ENCODE measurements at places on chromosomes 12 and 14.

DNA sequence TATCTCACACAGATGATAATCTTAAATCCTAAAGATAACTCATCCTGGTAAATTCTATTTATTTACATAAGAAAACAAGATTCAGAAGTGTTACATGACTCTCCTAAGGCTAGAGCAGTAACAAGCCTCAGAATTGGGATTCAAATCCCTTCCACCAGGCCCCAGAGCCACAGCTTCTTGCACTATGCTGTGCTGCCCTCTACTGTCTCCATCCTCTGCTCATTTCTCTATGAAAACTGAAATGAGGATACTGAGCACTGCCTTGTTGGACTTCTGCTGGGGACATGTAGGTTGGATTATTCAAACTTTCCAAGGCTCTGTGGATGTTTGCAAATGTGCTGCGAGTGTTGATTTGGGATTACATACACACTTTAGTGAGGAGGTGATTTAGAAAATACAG is 23.5 kb upstream of the C12orf50 start:
- DNase-seq = no peak

DNA sequence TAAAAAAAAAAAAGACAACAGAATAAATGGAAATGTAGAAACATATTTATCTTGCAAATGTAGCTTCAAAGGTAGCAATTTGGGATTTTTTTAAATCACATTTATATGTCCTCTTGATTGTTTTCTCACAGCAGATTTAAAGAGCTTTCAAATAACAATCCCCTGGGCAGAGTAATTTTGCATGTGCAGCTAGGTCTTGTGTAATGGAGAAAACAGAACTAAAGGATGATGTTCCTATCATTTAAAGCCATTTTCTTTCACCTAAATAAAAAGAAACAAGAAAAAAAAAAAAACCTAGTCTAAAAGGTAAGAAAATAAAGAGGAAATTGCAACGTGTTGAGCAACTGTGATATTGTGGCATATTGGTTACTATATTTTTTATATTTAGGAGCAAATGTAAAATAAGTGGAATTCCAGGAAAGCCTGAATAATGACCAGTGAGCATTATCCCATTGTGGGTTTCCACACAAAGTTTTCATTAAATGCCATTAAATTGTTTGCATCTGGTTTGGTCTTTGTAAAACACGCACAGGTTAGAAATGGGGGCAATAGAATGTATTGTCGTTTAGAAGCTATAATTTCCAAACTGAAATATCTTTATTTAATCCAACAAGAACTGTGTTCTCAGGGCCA is 215.6 kb downstream of the SLC6A15 start:
- no peak for DNase-seq

DNA sequence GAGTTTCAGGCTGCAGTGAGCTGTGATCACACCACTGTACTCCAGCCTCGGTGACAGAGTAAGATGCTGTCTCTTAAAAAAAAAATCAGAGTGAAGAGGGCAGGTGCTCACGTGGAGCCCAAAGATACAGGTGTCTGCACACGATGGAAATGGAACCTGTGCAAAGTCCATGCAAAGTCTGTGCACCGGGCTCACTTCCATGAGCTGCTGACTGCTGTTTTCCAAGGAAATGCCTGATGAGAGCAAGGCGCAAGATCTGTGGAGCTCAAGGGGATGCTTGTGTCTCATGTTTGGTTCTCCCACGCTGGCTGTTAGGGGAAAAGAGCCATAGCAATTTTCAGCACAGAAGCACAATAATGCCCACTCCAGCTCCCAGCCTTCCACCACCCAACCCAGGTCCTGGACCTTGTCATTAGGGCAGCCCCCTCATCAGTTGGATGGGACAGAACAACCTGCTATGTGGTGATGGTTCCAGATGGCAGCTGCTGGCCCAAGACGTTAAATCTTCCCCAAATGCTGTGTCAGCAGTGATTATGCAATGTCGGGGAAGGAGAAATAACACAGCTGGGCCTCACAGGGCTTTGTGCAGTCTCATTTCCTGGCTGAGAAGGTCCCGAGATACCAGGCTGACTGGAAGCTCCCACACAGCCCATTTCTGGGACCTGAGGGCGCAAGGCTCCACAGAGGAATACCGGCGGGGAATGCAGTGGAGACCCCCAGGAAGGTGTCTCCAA is 27.9 kb upstream of the DICER1 start:
- DNase-seq = no peak

- no peak for DNase-seq
Observed at GRCh38 chr12:60052483-60052882, 456.7 kb downstream of the SLC16A7 start.

- DNase-seq = no peak
Observed at GRCh38 chr12:80643961-80644360, 63.5 kb upstream of the MYF6 start.

- DNase-seq = no peak
Observed at GRCh38 chr12:98916106-98916505, 271.0 kb downstream of the APAF1 start.

GRCh38 chr12:43063650-43064049 is 474.1 kb upstream of the PRICKLE1 start:
- no peak for DNase-seq

DNA sequence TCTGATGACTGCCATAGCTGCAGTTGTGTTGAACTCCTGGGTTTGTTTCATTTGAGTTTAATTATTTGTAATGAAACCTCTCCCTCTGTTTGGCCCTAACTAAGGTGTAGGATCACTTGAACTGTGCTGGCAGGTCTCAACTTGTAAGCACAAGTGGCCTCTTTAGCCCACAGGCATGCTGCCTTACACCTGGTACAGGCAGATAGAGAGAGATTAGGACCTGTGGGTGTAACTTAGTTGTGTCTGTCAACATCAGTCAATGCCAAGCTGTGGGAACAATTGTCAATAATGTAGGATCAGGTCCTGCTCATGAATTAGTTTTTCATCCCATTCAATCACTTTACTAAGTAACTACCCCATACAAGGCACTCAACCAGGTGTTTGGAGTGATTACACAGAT is 263.0 kb upstream of the G2E3 start:
- no peak for DNase-seq

DNA sequence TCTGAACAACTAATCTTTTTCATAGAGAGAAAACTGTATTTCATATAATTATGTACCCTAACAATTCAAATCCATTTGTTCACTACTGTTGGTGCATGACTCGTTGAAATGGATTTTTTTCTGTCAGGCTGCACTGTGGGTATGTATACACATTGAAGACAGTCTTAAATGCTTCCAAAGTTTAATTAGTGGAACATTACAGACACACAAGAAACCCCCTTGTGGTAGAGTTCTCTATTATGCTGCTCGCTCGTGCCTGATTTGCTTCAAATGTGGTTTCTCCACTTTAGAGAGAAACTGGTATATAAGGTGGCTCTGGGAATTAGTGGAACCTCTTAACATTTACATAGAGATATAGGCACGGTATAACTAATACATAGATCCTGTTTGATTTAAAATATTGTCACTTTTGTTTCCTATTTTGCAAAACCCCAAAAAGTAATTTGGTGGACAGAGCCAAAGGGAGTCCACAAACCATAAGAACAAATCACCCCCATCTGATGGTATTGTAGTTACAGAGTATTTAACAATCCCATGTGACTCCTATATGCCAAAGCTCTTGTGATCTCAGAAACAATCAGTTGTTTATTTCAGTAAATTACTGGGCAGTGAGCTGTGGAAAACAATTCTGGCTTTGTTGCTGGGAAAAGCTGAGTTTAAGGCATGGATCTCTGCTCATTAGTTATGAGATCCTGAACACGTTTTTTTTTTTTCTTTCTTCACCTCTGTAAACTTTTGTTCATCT is 159.5 kb downstream of the BRMS1L start:
- DNase-seq = no peak

- DNase-seq = no peak
Observed at GRCh38 chr14:65320661-65321308, 91.7 kb upstream of the FUT8 start.

DNA sequence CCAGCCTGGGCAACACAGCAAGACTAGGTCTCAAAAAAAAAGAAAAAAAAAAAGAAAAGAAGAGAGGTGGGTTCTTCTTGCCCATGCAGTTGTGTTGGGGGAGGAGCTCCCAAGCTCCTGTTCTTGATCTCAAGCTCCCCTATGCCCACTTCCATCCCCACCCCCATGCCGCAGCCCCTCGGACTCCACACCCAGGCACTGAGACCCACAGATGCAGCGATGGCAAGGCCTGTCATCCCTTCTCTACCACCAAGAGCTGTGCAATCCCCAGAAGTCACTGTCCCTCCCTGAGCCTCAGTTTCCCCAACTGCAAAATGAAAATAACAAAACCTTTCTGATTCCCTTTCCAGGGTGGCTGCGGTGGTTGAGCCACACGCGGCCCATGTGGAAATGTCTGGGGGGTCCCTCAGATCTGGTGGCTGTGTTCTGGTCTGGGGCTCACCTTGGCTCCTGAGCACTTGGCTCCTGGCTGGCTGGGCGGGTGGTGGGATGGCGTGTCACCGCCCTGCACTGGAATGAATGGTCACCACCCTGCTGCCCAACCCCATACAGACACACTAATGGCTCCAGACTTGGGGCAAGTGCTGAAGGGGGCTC is 22.6 kb upstream of the KIF26A start:
- DNase-seq = no peak

GRCh38 chr12:91785655-91786498 is 359.8 kb downstream of the BTG1 start:
- DNase-seq = no peak

GRCh38 chr14:38079268-38079667 is 128.4 kb upstream of the SSTR1 start:
- no peak for DNase-seq

GRCh38 chr14:21078287-21078686 is 8.2 kb downstream of the ARHGEF40 start:
- no peak for DNase-seq

GRCh38 chr12:84463741-84464495 is 448.7 kb downstream of the SLC6A15 start:
- no peak for DNase-seq

DNA sequence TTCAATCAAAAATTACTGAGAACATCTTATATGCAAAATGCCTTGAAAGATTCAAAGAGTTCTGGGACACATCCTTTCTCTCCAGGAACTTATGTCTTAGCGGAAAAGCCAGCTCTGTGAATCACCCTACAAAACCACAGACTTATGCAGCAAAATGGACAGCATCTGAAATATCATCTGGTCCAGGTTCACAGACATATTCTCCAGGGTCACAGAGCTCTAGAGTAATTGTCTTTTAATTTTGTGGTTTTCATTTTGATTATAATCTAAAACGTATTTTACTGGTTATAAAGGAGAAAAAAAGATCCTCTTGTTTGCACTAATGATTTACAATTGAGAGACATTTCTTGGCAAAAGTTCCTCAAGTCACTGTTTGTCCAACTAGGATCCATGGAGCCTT is 246.2 kb downstream of the MSRB3 start:
- no peak for DNase-seq

- no peak for DNase-seq
Observed at GRCh38 chr12:27515671-27516070, 8.3 kb upstream of the PPFIBP1 start.

DNA sequence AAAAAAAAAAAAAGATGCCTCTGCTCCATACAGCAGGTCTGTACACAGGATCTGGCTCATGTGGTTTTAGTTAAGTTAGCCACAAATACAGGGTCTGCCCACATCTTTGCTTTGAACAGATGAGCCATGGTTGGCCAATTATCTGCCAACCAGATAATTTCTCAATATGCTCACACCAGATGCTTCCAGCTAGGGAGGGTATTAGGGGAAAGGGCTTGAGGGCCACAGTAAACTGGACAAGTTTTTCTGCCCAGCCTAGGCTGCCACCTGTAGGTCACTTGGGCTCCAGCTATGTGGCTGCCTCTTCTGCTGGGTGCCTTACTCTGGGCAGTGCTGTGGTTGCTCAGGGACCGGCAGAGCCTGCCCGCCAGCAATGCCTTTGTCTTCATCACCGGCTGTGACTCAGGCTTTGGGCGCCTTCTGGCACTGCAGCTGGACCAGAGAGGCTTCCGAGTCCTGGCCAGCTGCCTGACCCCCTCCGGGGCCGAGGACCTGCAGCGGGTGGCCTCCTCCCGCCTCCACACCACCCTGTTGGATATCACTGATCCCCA is 776 bp downstream of the RDH5 start:
- no peak for DNase-seq

DNA sequence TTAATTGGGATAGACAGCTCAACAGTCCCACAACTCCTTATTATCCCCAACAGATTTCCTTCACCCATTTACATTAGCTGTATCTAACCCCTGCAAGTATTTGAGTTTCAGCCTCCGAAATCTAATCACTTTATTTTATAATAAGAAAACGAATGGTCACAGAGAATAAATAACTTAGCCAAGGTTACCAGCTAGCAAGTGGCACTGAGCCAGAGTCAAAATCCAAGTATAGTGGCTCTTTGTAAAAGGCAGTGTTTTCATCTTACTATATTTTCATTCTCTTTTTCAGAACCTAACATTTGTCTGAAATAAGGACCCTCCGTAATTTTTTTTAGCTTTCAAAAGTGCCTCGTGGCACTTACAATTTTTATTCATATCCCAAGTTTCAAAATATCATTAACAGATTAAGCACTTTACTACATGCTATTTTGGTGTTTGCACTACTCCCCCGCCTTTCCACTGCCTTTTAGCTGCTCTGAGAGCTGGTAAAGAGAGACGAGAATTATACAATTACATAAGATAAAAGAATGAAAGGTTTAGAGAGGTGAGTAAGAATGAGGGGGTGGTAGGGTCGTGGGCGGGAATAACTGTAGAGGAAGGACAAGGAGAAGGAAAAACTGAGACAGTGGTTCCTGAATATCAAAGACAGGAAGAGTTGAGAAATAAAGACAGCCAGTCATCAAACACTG is 3.7 kb upstream of the USP15 start:
- no peak for DNase-seq

GRCh38 chr12:89286501-89286900 is 65.8 kb downstream of the DUSP6 start:
- no peak for DNase-seq

DNA sequence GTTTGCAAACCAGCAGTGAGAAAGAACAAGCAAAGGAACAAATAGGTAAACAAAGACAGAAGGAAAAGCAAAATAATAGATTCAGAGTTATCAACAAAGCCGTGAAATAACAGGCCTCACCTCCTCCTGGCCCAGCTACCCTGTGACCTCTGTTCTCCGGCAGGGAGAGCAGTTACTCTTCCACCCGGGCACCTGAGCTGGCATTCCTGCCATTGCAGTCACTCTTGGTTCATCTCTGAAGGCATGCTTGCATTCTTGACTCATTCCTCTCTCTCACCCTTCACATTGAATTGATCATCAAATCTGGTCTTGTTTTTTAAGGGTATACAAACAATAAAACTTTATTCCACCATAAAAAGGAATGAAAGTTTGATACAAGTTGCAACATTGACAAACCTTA is 95.1 kb downstream of the TTC8 start:
- DNase-seq = no peak

GRCh38 chr12:102067574-102068258 is 5.9 kb upstream of the WASHC3 start:
- no peak for DNase-seq

DNA sequence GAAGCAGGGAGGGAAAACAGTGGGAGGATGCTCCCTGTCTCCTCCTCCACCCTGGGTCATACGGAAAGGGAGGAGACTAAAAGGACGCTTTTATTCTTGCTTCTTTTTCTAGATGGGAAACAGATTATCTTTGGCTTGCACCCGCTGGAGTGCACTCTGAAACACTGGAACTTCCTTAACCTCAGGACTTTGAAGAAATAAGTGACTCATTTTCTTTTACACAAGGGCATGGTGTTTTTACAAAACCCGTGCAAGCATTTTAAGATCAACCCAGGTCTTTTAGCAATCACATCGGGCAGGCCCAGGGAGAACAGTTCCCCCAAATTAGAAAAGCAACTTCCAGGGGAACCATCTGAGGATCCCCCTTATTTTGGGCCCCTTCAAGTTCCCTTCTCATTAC is 80.9 kb upstream of the TSPAN11 start:
- DNase-seq = no peak
